ENCODE measurements at places on chromosomes 4 and X.

DNA sequence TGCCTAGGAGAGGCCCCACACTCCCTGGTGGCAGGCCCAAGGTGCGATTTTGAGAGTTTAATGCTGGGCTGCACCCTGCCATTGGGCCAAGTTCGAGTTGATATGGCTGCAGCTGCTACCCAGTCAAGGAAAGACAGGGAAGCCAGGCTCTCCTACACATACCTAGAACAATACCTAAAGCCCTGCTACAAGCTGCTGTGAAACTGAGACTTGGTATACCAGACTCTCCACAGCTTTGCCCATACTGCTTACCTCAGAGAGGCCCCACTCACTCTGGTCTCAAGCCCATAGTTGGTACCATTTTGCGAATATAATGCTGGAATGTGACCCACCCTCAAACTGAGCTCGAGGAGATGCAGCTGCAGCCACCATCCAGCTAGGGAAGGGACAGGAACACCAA is 147.7 kb upstream of the MAGEB2 start:
- no peak for DNase-seq

DNA sequence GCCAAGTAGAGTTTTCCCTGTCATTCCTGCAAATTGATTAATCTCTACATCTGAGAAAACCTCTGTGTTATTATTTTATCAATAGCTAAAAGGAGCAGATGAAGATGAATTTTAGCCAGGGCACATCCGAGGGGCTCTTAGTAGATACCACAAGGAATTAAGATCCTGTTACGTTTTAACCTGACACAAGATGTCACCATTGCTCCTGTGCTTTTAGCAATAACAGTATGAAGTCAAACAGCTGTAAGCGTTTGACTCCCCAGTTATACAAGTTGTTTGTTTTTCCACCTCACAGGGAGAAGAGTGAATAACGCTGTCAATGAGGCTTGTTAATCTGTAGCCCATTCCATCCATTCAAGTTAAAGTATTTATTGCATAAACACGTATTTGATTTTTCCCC is 76.0 kb upstream of the AP1S2 start:
- DNase-seq, result no peak

GRCh38 chrX:151825925-151826485 is 86.7 kb upstream of the MAGEA4 start:
- no peak for DNase-seq

DNA sequence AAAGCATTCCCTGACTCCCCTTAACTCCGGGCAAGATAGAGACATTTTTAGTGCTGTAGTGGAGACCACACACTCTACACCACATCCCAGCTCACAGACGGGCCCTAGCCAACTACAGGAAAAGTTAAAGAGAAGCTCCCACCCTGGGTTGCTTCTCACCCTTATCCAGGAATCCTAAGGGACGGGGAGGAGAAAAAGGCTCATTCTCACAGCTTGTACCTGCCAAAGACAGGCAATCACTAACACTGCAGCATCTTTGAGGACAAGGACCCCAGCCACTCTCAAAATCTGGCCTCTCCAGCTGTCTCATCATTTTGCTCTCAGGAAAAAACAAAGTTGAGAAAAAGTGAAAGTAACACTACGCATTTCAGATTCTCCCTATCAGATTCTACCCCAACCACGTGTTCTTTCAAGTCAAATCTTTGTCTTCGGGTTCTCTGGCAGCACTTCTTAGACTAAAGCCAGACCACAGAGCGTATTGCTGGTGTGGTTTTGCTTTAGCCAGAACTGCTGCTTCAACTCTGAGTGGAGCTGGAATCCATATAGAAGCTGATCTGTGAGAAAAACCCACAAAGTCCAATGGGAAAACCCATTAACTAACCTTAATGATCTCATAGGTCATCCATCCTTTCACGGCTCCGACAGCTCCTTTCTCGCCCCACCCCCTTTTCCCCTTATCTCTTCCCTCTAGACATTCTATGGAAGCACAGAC is 605.9 kb upstream of the DIPK2B start:
- no peak for DNase-seq
